CD4-positive, alpha-beta T cell treated with Interleukin-10 for 1 hour (primary cell): ENCODE measurements at places on chromosomes 6 and 20.
A peak's percentile ranks its signal among the peaks of the same experiment; 100 is the strongest.

- DNase-seq = no peak
Measured at GRCh38 chr6:150576651-150577226, 22.9 kb upstream of the PLEKHG1 start.

GRCh38 chr6:111119571-111120329, 32.4 kb downstream of the SLC16A10 start:
- DNase-seq = no peak

- peak; percentile 54 for DNase-seq
Measured at GRCh38 chr6:36109092-36109491, 21.2 kb upstream of the MAPK13 start.

DNA sequence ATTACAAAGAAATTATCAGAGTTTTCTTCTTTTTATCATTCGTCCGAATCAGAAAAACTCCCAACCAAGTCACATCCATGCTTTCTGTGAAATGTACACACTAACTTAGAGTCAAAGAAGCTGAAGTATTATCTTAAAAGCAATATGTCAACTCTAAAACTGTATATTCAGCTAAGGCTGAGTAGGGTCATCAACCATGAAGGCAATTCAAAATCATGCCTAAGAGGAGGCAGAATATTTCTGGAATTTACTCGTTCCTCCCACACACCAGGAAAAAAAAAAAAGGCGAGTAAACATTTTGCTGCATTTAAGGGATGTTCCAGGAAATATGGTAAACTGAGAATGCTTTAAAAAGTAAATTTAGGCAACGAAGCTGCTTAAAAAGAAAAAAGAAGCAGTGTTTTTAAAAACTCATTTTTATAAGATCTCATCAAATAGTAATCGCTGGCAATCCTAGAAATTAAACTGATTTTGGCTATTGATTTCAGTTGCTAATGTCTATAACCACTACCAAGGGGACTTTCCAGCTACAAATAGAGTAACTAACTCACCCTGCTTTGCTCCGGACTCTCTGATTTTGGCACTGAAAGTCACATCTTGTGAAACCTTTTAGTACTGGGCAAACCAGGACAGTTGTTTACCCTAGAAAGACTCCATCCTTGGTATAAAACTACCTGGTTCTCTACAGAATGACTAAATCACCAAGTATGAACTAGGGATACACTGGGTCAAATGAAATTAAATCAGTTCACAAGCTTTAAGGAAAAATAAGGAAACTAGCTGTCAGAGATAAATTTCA, 82.8 kb downstream of the MBOAT1 start:
- DNase-seq = no peak
